ENCODE measurements at places on chromosomes 2 and 18. TPM values are rescaled to one million over a fixed set of nuclear protein-coding genes. Genes with fewer than 3 reads are reported as not detected.

SPATA3 gene
- not detected for total RNA-seq

LIMS4 gene
- not detected for total RNA-seq

NCKAP5 gene
- not detected for total RNA-seq

SH3RF3 gene
- total RNA-seq: 6.3 TPM

ACMSD gene
- total RNA-seq: not detected

CFAP221 gene
- not detected for total RNA-seq

MYO5B gene
- total RNA-seq: not detected

SULT1C2 gene
- total RNA-seq: not detected

SLC16A14 gene
- 0.71 TPM for total RNA-seq

RPRM gene
- total RNA-seq: 0.44 TPM

SERPINB10 gene
- not detected for total RNA-seq

UPP2 gene
- not detected for total RNA-seq

BCL2L11 gene
- total RNA-seq: 40.1 TPM

PRKAG3 gene
- total RNA-seq: not detected

CYP27C1 gene
- total RNA-seq: not detected

IMPACT gene
- 10.0 TPM for total RNA-seq

DPYSL5 gene
- not detected for total RNA-seq

SAG gene
- total RNA-seq: 0.05 TPM

C2orf92 gene
- 7.8 TPM for total RNA-seq

ACAA2 gene
- total RNA-seq: 10.0 TPM

PLGLB1 gene
- 1.3 TPM for total RNA-seq

TM4SF20 gene
- total RNA-seq: not detected

CCDC148 gene
- total RNA-seq: not detected

SERPINB2 gene
- not detected for total RNA-seq

KRTCAP3 gene
- 4.4 TPM for total RNA-seq

ANKRD62 gene
- total RNA-seq: not detected

ST3GAL5 gene
- total RNA-seq: 110 TPM

GPR39 gene
- total RNA-seq: not detected

CCDC141 gene
- 28.2 TPM for total RNA-seq

ANKRD53 gene
- 0.69 TPM for total RNA-seq

LIPG gene
- not detected for total RNA-seq

MAL gene
- total RNA-seq: 56.0 TPM

ZBTB7C gene
- total RNA-seq: not detected

HOXD8 gene
- total RNA-seq: not detected

DYNAP gene
- total RNA-seq: not detected

CKAP2L gene
- total RNA-seq: 0.50 TPM

GALNT3 gene
- 4.5 TPM for total RNA-seq

CD8A gene
- 502 TPM for total RNA-seq

STON1 gene
- total RNA-seq: 1.4 TPM

SPP2 gene
- total RNA-seq: not detected

UNC80 gene
- total RNA-seq: not detected

PPP1R1C gene
- not detected for total RNA-seq

CDCA7 gene
- 1.9 TPM for total RNA-seq

CTAGE1 gene
- not detected for total RNA-seq

AP1S3 gene
- 1.2 TPM for total RNA-seq
